ENCODE measurements at places on chromosomes 4 and X. TPM values are rescaled to one million over a fixed set of nuclear protein-coding genes. Genes with fewer than 3 reads are reported as not detected.

The TEX13C gene
- total RNA-seq = not detected

The TXK gene
- total RNA-seq = 0.17 TPM

The STBD1 gene
- 10.0 TPM for total RNA-seq

The ARMCX2 gene
- 164 TPM for total RNA-seq

The ETDA gene
- not detected for total RNA-seq

The ANKRD37 gene
- total RNA-seq = 4.6 TPM

The TLR3 gene
- 7.8 TPM for total RNA-seq

The IDUA gene
- 29.1 TPM for total RNA-seq
